ENCODE measurements at places on chromosomes 5 and 9.

DNA sequence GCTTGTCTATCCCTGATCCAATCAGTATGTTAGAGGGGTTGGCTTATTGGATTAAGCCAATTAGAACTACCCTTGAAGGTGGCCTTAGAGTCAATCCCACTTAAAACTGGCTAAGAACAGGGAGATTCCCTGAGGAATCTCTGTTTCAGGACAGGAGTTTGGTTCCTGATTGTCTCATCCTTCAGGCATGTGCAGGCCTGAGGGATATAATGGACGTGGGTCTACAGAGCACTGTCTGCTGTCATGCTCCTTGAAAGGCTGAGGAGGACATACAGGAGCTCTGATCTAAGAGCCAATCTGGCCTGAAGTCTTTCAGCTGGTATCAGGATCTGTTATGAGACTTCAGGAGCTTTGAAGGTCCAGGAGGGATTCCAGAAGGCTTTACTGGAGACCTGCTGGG is 36.2 kb upstream of the PRXL2C start:
- DNase-seq: no peak

DNA sequence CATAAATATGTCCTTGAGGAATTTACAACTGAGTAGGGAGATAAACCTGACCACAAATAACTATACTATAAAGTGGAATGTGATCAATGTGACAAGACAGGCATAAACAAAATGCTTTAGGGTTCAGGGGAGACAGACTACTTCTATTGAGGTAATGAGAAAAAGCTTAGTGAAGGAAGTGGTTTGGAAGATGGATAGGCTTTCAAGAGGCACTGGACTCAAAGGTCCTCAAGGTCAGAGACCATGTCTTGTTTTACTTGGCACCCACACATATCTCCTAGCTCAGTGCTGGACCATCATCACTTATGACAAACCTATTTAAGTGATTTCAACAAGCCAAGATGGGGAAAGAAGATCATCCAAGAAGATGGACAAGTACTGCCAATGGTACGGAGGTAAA is 257.8 kb downstream of the BNC2 start:
- no peak for DNase-seq

GRCh38 chr9:112032009-112032408 is 135.4 kb downstream of the UGCG start:
- DNase-seq: no peak

DNA sequence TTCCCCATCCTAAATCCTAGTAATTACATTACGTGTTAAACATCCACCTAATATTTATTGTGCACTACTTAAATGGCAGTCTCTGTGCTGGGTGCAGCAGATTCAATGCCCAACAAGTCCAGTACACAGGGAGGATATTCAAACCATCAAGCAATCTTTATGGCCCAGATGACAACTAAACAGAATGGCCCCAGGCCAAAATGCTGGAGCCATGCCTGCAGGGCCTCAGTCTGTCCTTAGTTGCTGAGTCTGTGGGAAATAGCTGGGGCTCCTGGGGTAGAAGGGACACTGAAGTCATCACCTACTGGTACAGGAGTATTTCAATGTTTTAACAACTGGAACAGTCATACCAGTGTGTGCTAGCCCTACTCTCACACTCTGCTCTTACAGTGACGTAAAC is 153.5 kb downstream of the ZNF608 start:
- DNase-seq: no peak

DNA sequence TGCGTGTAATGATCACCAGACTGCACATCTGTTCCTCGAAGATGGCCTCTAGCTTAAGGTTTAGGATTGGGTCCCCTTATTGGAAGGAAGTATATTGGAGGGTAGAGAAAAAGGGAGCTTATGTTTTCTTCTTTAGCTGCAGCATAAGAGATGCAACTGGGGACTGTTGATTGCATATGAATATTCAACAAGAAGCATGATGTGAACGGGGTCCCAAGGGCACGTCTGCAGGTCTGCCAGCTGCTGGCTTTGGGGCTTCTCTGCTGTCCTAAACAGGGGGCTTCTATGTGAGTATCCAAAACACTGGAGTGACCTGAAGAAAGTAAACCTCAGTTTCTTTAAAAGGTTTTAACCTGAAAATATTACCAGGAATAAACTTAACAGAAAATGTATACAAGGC is 3.6 kb upstream of the BNIP1 start:
- DNase-seq: no peak

DNA sequence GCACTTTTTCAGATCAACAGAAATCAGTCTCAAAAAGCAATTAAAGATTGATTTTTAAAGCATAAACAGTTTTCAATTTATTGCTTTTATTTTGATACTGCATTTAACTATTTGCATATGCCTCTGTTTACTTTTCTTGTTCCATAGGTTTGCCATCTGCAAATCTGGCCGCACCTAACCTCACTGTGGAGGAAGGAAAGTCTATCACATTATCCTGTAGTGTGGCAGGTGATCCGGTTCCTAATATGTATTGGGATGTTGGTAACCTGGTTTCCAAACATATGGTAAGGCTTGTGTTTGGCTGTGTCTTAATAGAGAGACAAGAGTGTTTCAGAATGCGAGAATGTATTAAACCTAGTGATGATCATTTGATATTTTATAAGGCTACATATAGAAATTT is 53.9 kb downstream of the NTRK2 start:
- DNase-seq: no peak

DNA sequence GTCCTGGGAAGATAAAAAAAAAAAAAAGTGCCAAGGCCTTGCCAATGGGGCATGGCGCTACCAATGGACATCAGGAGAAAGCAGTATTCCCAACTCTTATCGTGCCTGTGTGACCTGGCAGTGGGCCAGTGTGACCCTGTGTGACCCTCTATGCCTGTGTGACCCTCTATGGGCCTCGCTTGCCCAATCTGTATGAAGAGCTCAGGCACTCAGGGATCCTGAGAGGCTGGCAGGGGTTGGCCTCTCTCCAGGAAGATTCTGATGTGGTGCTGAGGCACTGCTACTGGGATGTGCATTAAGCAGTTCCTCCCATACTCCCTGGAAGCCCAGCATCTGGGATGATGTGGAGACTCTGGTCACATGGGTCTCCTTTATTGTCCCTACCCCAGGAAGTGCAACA is 179.2 kb downstream of the MACROH2A1 start:
- DNase-seq: no peak
